ENCODE measurements at places on chromosomes 2 and 18.

GRCh38 chr2:19038071-19039015 is 320.1 kb downstream of the OSR1 start:
- DNase-seq: no peak

- DNase-seq: no peak
Measured at GRCh38 chr2:170375192-170375591, 197.2 kb downstream of the MYO3B start.

DNA sequence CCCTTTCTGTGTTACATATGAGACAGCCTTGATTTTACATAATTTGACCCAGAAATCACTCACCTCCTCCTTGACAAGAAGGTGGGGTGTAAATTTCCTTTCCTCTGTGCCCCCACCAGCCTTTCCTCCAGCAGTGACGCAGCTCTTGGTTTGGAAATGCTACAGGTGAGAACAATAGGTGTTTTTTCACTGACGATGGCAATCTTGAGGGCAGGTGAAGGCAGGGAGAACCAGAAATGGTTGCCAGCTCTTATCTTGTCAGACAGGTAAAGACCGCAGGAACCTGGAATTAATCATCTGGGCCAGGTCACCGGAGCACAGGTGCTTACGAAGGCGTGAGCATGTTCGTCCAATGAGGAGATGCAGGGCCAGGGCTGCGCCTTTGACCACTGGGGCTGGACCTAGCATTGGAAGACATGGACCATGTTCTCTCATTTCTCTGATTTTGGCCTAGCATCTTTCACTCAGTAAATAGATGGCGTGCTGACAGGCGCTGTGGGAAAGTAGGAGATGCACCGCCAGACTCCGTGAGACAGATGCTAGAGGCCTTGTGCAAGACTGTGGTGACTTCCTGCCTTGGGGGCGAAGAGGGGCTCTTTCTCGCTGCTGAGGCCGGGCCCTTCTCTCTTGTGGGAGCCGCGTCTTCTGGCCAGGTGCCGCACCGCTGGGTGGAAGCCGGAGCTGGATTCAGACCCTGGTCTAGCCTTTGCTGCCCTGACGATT is 4.0 kb downstream of the CIDEA start:
- DNase-seq: no peak

GRCh38 chr18:57050310-57050949 is 96.5 kb upstream of the BOD1L2 start:
- DNase-seq: no peak

- DNase-seq: no peak
Measured at GRCh38 chr2:101577173-101577572, 102.3 kb upstream of the RFX8 start.

- no peak for DNase-seq
Measured at GRCh38 chr2:120797421-120798221, 62.0 kb downstream of the GLI2 start.

DNA sequence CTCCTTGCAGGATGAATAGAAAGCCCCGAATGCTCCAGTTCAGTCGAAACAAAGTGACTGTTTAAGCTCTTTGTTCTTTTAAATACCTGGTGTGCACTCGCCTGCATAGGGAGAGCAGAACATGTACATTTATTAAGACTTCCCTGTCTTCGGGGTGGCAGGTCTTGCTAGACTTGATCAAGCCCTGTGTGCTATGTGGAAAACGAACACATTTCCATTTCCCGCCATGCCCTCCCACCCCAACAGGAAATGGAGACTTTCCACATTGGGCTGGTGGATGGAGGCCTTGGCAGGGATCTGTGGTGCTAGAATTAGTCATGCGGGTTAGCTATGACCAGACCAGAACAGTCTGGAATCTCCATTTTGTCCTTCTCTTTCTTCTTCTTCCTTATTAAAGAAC is 321.0 kb upstream of the THSD7B start:
- no peak for DNase-seq

- DNase-seq: peak; percentile 36
Measured at GRCh38 chr2:9336576-9337314, 86.6 kb downstream of the ITGB1BP1 start.

DNA sequence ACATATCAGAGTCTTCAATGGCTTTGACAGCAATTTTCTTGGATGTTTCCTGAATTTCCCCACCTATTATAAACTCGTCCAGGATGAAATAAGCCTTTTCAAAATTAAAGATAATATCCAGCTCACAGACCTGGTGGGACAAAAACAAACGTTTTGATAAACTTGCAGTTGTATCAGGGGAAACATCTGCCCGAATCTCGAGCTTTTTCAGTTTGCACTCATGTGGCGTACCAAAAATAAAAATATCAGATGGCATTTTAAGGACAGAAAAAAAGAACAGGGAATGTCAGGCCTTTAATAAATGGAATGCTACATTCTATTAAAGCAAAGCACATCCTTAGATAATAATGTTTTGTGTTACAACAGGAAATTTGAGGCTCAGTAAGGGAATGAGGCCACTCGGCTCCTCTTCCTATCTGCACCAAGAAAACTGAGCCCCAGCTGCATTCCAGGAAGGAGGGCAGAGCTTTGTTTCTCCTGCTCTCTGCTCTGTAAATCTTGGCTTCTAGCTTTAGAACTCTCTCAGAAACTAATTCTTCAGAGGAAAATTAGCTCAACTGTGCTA is 72.1 kb downstream of the AP1S3 start:
- DNase-seq: no peak

DNA sequence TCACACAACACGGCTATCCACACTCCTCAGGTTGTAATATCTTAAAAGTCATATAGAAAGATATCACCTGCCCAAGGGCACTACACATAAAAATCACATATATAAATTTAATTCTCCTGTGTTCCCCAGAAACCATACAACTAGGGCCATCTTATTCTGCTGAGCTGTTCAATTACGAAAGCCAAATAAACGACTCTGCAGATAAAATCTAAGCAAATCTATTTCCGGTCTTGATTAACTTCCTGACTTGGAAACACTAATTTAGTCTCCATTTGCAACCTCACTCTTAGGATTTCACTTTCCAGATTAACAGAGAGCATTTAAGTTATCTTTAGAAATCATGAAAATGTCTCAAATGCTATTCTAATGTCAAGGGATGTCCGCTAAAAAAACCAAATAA is 23.9 kb upstream of the STK17B start:
- DNase-seq: no peak

GRCh38 chr18:80074183-80074582 is 34.9 kb upstream of the ADNP2 start:
- no peak for DNase-seq

DNA sequence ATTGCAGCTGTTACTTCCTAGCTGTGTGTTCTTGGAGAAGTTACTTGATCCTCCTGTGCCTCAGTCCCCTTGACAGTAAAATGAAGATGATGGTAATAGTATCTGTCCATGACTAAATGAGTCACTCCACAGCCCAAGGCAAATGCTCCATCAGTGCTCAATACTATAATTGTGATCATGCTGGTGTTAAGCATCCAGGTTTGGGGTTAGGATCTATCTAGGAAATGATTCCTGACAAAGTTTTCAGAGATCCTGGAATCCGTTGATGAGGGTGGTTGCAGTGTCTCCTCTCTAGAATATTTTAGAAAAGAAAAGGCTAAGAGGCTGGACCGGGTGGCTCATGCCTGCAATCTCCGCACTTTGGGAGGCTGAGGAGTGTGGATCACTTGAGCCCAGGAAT is 2.7 kb upstream of the PRELID3A start:
- DNase-seq: no peak

DNA sequence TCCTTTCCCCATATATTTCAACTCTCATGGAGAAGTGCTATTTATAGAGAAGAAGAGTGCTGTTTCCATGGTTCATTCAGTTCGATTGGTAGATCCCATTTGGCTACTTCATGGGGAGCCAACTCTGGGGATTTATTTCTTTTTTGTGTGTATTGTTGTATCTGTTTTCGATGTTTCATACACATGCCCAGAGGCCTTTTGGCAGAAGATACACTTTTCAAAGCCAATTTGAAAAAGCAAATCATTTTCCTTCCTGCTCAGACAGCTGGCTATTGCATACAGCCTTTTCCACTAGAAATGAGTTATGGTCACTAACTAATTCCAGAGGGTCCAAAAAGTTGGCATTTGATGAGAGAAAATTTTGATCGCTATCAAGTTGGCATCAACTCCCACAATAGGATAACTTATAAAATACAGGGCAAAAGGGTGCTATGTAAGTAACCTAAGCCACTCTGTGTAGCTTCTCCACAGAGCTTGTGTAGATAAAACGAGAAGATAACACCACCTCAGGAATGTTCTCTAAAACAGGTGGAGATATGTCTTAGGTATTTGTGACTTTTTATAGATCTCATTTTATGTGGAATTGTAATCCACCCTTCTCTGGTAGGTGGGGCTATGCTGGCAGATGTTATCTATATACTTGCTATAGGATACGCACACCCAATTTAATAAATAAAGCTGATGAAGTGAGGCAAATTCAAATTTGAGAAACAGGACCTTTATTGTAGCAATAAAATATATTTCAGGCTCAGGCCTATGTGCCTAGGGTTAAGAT is 798.5 kb downstream of the SATB2 start:
- DNase-seq: no peak

DNA sequence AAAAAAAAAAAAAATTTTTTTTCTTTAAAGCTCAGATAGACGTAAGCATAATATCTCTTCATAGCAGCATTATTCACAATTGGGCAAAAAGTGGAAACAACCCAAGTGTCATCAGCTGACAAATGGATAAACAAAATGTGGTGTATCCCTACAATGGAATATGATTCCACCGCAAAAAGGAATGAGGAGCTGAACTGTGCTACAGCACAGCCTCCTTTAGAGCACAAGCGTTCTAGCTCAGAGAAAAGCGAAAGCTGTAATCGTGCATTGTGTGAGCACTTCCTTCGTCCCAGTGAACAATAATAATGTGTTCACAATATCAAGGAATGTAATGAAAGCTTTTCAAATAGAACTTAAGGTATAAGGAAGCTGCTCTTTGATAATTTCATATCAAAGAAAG is 11.7 kb upstream of the CHMP1B start:
- no peak for DNase-seq

DNA sequence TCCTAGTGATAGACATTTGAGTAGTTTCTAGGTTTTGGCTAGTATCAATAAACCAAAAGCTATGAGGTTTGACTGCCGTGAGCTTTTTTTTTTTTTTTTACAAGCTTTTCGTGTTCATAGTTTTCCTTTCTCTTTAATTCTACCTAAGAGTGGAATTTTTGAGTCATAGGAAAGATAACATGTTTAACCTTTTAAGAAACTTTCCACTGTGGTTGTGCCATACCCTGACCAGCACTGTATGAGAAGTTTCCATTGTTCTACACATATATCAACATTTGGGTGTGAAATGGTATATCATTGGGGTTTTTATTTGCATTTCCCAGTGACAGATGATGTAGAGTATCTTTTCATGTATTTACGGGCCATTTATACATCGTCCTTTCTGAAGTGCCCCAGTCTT is 31.7 kb downstream of the UBE2F start:
- DNase-seq: no peak

- DNase-seq: no peak
Measured at GRCh38 chr2:128311755-128312341, 6.8 kb downstream of the HS6ST1 start.

DNA sequence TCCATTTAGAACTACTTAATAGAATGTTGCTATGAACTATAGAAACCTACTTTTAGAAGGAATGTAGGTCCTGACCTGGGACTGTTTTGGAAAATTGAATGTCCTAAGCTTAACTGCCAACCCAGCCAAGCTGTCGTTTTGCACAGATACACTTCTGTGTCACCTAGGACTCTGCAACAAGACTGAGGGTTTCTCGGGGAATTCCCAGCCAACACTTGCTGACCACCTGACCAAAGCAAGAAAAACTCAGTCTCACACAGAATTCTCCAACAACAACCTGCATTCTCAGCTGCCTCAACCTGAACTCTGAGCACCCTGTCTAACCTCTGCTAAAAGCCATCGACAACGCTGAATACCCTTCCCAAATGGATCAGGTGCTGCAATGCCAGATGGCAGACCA is 128.2 kb downstream of the SS18 start:
- no peak for DNase-seq

GRCh38 chr18:35513181-35513936 is 15.6 kb upstream of the INO80C start:
- DNase-seq: no peak

DNA sequence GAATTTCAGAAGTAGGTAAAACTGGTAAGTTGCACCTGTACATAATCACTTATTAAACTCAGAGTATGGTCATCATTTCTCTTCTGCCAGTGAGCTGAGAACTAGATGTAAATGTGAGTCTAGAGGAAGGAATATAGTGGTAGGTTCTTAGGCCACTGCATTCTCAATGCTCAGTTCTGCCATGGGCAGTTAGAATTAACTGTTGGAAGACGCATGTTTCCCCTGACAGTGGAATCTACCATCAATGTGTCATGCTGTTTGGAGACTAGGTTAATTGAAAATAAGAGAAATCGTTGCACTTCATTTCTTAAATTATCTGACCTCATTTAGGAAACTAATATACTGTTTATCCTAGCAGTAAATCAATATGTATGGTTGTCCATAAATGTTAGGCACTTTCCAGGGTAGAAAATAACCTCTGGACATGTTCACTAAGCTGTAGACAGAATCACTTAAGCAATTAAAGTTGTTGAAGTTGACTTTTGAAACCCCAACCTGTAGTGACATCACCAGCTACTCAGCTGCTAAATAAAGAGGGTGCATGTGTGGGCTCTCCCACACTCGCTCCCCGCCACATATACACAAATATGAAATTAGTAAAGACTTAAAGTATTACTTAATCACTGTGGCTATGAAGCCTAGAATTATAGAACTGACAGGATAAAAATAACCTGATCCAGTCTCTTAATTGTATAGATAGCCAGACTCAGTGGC is 91.5 kb upstream of the NOSTRIN start:
- no peak for DNase-seq

- no peak for DNase-seq
Measured at GRCh38 chr2:168075446-168075845, 171.9 kb downstream of the STK39 start.

DNA sequence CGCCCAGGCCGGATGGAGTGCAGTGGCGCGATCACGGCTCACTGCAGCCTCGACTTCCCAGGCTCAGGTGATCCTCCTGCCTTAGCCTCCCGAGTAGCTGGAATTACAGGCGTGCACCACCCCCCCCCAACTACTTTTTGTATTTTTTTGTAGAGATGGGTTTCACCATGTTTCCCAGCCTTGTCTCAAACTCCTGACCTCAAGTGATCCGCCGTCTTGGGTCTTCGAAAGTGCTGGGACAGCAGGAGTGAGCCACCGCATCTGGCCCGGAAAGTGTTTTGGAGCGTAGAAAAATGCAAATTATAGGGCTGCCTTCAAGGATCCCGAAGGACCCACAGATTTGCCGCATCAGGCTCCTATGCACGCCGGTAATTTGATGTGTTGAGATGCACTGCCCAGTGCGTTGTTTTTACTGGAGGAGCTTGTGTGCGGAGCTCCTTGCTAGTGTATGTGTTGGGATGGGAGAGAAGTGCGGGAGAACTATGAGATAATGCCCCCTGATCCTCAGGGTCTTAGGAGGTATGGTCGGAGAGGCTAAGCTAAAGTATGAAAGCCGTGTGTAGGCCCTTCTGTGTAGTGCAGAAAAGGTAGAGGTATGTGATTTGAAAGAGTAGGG is 1.2 kb upstream of the CLASP1 start:
- no peak for DNase-seq

DNA sequence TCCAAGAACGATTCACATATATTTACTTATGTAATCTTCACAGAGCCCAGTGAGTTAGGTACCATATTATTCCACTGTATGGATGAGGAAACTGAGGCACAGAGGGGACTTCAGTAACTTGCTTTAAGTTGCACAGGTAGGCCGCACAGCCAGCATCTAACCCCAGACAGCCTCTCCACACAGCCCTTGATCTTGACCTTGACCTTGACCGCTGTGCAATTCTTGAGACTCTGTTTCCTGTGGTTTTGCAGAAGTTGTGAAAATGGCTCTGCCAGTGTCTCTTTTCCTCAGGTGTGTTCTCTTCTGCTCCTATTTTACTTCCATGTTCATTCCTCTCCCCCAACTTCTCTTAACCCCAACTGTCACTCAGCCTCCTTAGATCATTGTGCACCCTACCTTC is 206.5 kb downstream of the SOX11 start:
- DNase-seq: no peak
